Activated CD8-positive, alpha-beta T cell treated with anti-CD3 and anti-CD28 coated beads for 36 hours (primary cell): ENCODE measurements at places on chromosomes 6 and 20.

DNA sequence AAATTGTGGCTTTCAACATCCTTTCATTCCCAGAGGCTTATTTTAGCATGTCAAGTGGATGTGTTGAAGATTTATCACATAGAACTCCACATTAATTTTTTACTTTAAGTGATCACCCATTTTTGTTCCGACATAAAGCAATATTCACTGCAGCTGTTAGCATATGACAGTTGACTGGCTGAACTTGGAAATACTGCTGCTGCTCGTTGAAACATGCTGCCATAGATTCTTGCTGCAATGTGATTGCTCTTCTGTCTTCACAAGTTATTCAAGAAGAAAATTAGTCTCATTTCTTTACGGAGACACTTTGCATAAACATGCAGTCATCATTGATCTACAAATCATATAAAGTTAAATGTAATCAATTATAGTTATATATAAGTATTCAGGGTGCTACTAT is 248.4 kb downstream of the SAMD5 start:
- DNase-seq: no peak

GRCh38 chr20:9407805-9408421 is 106.5 kb upstream of the LAMP5 start:
- peak; percentile 73 for DNase-seq

- DNase-seq: no peak
These were observed 63.4 kb upstream of the SIRPG start for GRCh38 chr20:1720845-1721475.

GRCh38 chr6:145845557-145845956 is 31.0 kb upstream of the FBXO30 start:
- no peak for DNase-seq

DNA sequence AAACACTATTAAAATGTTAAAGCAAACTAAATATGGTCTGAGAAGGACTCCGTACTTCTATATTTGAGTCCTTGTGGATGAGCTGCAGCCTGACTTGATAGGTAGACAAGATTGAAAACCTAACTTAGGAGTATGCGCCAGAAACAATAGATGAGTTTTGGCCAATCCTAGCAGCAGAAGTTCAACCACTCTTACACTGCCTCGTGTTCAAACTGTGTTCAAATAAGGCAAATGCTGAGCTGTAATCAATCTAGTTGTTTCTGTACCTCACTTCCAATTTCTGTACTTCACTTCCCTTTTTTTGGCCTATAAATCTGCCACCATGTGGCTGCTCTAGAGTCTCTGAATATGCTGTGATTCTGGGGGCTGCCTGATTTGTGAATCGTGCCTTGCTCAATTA is 13.2 kb upstream of the SERINC1 start:
- no peak for DNase-seq

GRCh38 chr6:82571455-82571854 is 207.8 kb downstream of the TPBG start:
- no peak for DNase-seq

DNA sequence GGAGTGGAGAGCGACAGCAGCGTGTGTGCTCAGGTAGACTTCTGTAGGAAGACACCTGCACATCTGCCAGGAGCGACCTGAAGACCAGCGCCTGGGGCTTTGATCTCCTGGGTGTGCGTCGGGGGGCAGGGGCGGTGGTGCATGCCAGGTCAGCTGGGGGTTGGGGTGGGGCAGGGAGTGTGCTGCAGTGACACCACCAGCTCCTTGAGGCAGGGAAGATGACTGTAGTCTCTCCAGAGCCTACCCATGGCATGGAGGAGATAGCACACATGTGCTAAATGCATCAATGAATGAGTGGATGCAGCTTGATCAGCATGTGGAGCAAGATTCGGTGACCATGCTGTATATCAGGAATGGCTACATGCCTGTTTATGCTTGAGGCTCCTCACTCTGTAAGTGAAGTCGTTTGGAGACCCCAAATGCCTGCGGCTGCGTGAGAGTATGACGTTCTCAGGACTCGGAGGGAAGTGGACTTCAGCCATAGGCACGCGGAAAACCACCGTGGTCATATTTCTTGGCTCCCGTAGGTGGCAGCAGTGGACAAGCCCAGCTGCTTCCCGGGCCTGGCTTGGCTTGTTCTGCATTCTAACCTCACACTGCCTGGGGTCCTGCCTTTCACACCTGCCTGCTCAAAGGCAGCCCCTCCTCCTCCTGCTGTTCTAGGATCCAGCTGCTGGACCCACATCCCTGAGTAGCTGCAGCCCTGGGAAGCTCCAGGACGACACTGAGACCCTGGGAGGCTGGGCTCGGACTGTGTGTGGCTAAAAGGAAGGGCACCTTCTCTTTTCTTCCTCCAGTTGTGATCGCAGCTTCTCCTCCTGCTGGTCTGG is 39.4 kb upstream of the KCNK16 start:
- peak; percentile 61 for DNase-seq

DNA sequence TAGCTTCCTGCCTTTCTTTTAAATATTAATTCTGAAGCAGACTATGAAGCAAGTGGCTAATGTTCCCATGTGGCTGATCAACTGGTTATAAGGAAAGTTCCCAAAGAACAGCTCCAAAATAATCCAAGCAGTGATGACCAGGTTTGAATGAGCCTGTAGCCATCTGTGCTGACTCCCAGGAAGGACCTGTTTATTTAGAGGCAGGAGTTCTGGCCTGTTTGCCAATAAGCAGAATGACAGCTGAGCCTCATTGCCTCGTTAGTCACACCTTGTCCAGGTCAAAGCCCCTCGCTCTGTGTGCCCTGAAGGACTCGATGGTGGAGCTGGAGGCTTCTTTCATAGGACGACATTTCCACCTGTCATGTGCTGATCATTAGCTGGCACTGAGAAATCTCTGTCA is 97.4 kb downstream of the TMEM170B start:
- DNase-seq: no peak

DNA sequence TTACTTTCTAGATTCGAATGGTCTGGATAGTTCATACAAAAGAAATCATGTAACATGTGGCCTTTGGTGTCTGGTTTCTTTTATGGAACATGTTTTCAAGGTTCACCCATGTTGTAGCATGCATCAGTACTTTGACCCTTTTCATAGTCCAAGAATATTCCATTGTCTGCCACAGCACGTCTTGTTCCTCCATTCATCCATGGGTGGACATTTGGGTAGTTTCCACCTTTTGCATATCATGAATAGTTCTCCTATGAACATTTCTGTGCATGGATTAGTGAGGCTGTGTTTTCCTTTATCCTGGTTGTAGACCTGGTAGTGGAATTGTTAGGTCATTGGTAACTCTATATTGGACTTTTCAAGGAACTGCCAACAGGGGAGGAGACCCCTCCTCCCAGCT is 31.7 kb downstream of the GSTA3 start:
- no peak for DNase-seq

DNA sequence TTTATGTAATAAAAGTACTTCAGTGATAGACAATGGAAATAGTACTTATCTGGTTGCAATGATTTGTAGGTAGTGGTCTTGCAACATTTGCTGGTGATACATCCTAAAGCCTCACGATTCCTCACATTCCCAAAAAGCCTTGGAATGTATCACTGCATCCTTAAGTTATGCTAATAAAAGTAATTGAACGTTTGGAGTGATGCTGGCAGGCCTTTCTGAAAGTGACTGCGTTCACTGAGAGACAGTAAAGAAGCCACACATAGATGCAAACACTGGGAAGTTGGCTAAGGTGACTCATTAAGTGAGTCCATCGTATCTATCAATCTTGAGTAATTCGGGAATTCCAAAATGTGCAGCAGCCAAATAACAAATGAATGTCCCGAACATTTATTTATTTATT is 444.1 kb upstream of the SOX4 start:
- no peak for DNase-seq

DNA sequence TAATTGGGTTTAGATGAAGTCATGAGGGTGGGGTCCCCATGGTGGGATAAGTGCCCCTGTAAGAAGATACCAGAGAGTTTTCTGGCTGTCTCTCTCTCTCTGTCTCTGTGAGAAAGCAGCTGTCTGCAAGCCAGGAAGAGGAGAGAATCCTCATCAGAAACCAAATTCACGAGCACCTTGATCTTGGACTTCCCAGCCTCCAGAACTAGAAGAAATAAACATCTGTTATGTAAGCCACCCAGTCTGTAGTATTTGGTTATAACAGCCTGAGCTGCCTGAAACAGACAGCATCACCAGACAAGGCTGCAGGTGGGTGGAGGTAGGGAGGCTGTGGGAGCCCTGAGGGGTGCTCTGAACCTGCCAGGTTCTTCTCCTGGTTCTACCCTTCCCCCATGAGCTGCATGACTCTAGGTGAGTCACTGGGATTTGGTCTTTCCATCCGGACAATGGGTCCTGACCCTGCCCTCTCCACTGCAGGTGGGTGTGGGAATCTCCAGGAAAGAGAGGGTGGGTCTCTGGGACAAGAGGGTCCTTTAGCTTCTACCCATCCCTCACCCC is 34.3 kb upstream of the VEGFA start:
- no peak for DNase-seq

DNA sequence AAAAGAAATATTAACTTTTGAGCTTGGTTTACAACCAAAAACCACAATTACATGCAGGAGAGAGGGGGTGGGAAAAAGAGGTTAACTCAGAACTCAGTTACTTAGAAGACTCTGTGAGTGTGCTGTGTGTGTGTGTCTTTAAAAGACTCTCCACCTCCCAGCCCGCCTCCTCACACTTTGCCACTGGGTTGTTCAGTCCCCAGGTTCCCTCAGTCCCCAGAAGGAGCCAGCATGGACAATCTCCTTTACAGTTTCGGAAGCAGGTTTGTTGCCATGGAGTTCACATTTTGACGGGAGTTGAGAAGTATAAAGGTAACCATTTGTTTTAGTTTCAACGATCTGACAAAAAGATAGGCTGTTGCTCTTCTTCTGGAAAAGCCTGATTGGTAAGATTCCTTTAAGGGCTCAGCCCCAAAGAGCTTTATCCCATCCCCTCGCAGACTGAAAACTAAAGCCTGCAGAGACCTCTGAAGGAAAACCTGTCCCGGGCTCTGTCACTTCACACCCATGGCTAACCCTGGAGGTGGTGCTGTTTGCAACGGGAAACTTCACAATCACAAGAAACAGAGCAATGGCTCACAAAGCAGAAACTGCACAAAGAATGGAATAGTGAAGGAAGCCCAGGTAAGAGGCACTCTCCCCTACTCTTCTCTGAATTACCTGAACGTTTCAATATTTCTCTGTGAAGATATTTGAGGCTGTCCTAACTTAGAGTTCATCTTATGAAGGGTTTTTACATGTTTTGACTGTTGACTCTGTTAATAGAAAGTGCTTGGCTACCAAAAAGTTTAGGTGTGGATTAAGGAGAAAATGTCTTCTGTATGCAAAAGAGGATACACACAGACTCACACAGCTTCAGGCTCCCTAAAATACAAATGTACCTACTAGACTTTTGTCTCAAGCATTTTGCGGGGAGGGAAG is at the start of gene SPTLC3:
SPTLC3 (plus strand) TSS at position 212 of the 921 bp plus-strand sequence; CDS start at position 508, 296 bp downstream.
- peak; percentile 40 for DNase-seq

- no peak for DNase-seq
These were observed 793 bp upstream of the TRIM40 start for GRCh38 chr6:30135147-30135546.

GRCh38 chr6:36682328-36683144 is 4.0 kb downstream of the CDKN1A start:
- peak; percentile 83 for DNase-seq

DNA sequence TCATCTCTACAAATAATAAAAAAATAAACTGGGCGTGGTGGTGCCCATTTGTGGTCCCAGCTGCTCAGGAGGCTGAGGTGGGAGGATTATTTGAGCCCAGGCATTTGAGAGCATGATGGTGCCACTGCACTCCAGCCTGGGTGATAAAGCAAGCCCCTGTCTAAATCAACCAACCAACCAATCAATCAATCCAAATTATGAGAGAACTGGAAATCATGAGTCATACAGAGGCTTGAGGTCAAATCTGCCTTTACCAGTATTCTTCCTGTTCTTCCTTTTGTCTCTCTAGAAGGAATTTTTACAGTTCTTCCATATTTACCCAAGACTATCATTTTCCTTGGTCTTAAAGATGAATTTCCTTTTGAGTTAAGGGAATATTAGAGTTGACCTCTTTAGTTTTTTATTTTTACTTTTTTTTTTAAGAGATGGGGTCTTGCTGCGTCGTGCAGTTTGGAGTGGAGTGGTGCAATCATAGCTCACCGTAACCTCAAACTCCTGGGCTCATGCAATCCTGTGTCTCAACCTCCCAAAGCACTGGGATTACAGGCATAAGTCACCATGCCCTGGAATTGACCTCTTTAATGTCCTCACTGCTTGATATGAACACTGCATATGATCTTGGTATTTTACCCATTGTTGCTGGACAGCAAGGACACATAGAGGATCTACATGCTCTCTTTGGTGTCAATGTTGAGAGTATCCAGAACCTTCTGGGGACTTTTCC is 44.1 kb upstream of the TXNDC5 start:
- no peak for DNase-seq

DNA sequence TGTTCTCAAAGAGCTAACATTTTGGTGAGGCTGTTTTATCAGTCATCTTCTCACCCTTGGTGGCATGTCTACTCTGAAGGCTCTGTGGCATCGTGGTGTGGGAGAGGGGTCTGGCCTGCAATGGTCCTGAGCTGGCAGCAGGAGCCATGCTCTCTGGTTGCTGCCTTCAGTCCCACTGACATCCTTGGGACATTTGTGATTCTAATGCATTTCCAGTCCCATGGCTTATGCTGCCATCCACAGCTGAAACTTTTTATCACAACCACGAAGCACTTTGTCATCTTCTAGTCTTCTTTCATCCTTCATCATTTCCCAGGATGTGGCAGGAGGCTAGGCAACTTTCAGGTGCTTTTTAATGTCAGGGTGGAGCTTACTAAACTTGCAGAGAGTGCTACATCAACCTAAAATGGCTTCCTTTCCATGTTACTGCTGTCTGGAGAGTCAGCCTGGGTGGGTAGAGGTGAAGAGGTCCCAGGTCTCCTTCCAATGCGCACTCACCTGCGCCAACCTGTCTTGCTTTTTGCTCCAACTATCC is 77.1 kb downstream of the GPR63 start:
- peak; percentile 3 for DNase-seq

DNA sequence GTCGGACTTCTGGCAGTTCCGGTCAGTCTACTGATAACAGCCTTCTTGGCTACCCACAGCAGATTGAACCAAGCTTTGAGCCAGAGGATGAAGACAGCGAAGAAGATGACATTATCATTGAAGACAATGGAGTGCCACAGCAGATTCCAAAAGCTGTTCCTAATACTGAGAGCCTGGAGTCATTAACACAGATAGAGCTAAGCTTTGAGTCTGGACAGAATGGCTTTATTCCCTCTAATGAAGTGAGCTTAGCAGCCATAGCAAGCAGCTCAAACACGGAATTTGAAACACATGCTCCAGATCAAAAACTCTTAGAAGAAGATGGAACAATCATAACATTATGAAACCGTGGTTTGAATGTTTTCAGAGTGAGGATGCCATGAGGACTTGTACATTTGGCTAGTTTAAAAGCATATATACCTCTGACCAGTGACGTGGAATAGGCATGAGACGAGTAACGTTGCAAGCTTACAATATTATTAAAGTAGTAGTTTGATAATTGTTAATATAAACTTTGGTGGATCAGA is 18.8 kb downstream of the PARD6B start:
- no peak for DNase-seq
